ENCODE measurements at places on chromosomes 4 and X.

DNA sequence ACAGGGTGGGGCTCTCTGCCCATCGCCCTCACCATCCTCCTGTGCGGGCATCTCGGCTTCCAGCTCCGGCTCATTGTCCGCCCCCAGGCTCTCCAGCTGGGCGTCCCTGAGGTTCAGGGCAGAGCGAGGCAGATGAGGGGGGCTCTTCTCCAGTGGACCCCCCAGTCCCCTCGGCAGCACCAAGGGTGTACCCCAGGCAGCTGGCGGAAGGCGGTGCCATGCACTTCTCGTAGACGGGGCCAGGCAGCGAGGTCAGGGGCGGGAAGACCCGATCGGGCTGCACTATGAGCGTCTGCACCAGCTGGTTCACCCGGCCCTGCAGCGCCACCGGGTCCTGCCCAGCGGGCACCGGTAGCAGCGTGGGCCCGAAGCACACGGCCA is 5.5 kb downstream of the AVPR2 start:
- no peak for DNase-seq

GRCh38 chr4:165873298-165874071 is 448 bp downstream of the TLL1 start:
- no peak for DNase-seq

DNA sequence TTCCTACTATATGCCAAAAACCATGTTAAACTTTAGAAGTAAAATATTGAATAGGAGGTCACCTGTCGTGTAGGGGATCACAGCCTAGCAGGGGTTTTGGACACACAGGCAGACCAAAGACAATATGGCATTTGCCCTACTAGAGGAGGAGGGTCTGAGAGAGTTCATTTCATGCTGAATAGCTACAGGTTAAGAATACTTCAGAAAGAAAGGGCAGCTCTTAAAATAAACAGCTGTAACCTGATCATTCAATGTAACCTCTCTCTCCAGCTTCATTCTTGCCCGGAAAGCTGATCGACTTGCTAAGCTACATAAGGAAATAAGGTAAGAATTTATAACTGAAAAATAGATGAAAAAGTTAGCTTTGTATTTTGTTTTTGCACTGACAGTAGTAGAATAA is 79.9 kb downstream of the MAOA start:
- no peak for DNase-seq

GRCh38 chrX:149073479-149073878 is 431.6 kb downstream of the IDS start:
- DNase-seq: no peak

DNA sequence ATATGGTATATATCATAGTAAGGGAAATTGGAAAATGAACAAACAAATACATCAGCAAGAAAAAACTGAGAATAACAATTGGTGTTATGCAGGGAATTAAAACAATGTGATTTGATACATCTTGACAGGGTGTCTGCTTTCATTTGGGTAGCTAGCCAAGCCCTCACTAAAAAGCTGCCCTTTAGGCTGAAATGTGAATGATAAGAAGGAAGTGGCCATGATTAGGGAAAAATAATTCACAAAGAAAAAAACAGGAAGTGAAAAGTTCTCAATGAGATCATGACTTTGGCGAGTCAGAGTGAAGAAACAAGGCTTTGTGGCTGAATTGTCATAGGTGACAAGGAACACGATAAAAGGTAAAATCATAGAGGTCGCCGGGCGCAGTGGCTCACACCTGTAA is 675.8 kb upstream of the SLIT2 start:
- no peak for DNase-seq

GRCh38 chr4:82780752-82781231 is 17.8 kb downstream of the SCD5 start:
- no peak for DNase-seq

DNA sequence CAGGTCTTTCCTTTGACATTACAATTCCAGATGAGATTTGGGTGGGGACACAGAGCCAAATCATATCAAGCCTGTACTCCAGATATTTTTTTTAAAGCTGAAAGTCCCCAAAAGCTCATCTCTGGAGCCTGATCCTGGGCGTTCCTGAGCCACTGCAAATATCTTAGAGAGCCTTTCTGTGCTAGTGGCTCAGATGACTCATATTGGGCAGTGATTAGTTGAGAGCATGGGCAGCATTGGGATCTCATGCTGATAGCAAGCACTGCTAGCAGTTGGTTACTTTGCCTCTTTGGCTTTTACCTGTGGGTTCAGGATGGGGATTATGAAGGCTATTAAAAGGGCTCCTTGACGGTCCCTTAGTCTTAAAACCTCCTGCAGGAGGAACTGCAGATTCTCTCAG is 51.4 kb upstream of the SCRG1 start:
- DNase-seq: no peak

DNA sequence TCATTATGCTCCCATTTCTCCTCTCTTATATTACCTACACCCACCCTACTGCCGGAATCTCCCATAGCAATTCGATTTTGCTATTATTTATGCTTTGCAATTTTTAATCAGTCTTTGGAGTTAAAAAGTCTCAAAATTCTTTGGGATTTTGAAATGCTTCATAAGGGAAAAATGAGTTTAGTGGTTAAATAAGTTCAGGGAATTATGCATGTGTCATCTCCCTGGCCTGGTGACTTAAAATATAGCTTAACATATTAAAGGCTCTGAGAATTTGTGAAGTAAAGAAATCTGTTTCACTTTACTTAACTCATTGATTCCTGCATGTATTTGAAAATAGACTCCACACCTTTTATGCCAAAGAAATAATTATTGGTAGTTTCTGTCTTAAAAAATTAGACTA is 185.1 kb upstream of the DIPK2B start:
- no peak for DNase-seq

- no peak for DNase-seq
These were observed 13.8 kb downstream of the TIMM17B start for GRCh38 chrX:48883729-48884128.

DNA sequence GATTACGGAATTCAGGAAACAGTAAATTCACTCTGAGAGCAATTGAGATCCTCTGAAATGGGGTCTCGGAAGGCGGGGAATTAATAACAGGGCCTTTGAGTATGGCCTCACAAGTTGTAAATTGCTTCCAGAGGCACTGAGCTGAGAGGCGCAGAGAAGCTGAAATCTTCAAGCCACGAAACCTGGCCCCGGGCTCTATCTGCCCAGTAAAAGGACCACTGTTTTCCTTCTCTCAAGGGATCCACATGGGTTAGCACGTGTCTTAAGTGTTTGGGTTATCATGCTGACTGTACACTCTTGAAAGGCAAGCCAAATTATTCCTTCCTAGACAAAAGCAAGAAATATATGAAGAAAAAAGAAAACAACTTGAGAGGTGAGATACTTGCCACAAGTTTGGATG is 1012.9 kb upstream of the FTHL17 start:
- DNase-seq: no peak

DNA sequence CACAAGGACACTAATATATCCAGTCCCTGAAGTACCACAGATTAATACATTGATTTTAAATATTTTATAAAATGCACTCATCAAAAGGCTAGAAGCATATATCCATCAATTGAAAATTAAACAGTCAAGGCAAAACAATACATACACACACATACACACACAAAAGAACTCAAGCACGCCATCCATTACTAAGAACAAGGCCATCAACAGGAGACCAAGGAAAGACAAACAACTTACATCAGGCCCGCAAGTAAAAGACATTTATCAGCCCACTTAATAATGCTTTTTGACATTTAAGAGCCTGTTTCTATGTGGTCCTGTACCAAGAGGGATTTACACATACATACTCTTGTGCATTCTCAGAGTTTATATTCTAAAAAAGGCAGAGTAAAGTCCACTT is 50.0 kb upstream of the ZNF827 start:
- DNase-seq: no peak

DNA sequence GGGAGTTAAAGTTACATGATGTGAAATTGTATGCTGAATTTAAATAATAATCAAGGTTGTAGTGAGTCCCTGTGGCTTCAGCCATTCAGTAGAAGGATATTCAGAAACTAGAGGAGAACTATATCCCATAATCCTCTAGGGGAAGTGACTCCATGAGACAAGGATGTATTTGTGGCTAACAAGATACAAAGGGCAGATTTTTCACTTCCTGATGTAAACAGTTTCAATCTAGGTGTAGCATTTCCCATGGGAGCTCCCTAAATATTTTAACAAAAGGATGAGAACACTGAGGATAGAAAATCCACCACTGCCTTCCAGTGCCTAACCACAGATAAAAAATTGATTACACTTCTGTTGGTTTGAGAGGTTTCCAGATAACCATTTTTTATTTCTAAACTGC is 435.4 kb upstream of the TENM3 start:
- DNase-seq: no peak

GRCh38 chrX:130716781-130717413 is 186.1 kb downstream of the ENOX2 start:
- DNase-seq: no peak

DNA sequence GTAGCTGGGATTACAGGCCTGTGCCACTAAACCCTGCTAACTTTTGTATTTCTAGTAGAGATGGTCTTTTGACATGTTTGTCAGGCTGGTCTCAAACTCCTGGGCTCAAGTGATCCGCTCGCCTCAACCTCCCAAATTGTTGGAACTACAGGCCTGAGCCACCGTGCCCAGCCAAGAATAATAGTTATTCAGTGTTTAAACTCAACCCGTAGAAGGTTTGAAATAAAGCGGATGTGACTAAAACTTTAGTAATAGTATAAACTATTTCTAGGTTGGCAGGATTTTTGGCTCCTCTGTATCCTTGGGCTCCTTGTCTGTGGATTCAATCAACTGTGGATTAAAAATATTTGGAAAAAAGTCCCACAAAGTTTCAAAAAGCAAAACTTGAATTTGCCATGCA is 37.8 kb downstream of the PCDH10 start:
- no peak for DNase-seq

GRCh38 chrX:30008031-30008430 is 207.3 kb upstream of the MAGEB2 start:
- no peak for DNase-seq

GRCh38 chr4:150970685-150971151 is 44.4 kb downstream of the LRBA start:
- DNase-seq: no peak
